Stimulated activated CD8-positive, alpha-beta memory T cell treated with anti-CD3 and anti-CD28 coated beads, Interleukin-2, amount 100 ng/mL, for 1 hour (primary cell): ENCODE measurements at places on chromosomes 4 and X.

GRCh38 chr4:17811078-17811603 lies 362 bp downstream of the NCAPG start:
- DNase-seq, result no peak

DNA sequence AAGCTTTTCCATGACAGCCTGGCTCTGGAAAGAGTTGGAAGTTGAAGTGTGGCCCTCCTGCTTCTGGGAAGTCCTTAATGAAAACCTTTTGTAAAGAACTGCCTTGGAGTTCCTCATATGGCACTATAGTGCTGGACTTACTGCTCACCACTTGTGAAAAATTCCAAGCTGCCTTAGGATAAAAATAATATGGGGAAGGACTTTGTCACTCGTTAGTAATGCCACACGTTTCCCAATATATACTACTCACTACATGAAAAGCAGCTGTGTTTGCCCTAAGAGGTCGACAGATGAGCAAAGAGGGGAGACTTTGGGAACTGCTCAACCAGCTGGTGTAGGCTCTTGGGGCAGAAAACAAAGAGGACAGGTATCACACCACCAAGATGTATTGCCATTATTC lies 11.7 kb downstream of the OPHN1 start:
- DNase-seq, result no peak

DNA sequence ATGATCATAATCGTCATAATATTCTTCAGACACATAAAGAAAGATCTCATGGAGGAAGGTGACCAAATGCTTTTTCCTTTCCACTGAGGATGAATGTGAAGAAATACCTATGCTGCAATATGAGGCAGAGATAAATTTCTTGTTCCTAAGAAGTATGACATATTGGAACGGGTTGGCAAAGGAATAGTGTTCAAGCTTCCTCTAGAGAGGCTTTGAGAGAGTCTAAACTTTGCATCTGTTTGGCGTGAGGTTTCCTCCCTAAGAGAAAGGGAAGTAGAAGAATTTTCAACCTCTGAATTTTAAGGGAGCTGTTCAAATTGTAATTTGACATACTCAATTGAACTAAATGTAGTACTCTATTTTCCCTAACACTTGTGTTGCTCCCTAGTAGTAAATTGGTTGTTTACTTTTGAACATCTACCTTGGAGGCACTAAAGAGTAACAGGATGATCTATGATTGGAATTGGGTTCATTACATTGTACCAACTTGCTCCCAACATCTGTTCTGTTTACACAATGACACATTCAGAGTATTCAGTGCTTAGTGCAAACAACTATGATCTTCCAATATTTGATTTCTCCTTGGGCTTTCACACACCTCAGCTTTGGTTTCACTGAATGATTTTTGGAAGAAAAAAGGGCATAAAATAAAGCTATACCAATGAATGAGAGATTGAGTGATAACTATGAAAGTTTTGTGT lies 122.0 kb downstream of the CORIN start:
- no peak for DNase-seq

GRCh38 chr4:91118597-91118996 lies 991.4 kb downstream of the CCSER1 start:
- no peak for DNase-seq

DNA sequence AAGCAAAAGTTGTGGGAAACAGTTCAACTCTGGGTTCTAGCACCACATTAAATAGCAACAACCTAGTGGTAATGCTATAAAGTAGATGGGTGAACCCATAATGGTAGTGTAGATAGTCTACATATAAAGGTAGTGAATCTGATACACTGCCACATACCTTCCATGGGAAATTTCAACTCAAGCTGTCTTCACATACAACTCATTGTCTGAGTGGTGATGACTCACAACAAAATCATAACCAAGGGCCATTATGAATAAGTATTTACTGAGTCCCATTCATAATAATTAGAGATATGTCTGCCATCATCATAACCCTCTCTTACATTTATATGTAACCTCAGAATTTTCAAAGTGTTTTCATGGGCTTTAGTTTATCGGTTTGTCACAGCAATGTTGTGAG lies 34.8 kb downstream of the EGF start:
- DNase-seq, result no peak

- no peak for DNase-seq
Observed at GRCh38 chrX:149825424-149825823, 43.7 kb downstream of the MAGEA9 start.

DNA sequence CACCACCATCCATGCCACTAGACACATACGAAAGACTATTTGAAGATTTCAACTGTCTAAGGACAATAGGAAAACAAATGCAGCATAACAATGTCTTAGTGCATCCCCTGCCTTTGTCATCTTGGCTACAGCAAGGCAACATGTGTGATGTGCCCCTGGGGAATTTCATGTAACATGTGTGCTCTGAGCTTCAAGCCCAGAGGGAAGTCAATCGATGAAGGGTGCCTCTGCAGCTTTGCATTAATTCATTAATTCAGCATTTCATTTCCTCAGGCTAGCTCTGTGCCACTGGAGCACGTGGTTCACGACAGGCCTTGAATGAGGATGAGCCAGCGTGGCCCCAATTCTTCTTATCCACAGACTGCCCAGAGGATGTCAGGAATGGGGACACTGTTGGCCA lies 253.9 kb upstream of the GPC4 start:
- no peak for DNase-seq

DNA sequence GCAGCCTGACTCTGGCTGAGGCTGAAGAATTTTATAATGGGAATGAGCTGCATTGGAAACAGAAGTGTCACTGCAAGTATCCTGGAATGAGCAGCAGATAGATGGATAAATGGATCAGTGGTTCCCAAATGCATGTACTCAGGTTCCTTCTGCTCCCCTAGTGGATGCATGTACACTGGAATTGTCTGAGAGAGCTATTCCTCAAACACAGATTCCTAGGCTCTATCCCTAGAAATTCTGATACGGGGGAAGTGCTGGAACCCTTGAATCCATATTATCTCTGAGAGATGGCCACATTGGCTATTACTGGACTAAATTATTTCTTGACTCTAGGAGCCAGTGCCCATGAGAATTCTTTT lies 64.8 kb downstream of the TMEM131L start:
- DNase-seq, result no peak

- DNase-seq, result no peak
Observed at GRCh38 chr4:41429280-41429669, 108.7 kb upstream of the LIMCH1 start.

GRCh38 chrX:134727363-134727762 lies 69.1 kb upstream of the PLAC1 start:
- no peak for DNase-seq

DNA sequence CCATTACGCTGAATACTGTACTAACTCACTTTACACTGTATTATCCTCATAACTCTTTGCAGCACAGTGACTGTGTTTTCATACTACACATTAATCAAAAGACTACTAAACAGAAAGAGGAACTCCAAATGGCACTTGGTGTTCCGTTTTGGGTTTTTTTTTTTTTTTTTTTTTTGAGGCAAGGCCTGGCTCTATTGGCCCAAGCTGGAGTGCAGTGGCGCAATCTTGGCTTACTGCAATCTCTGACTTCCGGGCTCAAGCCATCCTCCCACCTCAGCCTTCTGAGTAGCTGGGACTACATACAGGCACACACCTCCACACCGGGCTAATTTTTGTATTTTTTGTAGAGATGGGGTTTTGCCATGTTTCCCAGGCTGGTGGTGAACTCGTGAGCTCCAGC lies 10.7 kb downstream of the KLHL8 start:
- DNase-seq, result no peak

DNA sequence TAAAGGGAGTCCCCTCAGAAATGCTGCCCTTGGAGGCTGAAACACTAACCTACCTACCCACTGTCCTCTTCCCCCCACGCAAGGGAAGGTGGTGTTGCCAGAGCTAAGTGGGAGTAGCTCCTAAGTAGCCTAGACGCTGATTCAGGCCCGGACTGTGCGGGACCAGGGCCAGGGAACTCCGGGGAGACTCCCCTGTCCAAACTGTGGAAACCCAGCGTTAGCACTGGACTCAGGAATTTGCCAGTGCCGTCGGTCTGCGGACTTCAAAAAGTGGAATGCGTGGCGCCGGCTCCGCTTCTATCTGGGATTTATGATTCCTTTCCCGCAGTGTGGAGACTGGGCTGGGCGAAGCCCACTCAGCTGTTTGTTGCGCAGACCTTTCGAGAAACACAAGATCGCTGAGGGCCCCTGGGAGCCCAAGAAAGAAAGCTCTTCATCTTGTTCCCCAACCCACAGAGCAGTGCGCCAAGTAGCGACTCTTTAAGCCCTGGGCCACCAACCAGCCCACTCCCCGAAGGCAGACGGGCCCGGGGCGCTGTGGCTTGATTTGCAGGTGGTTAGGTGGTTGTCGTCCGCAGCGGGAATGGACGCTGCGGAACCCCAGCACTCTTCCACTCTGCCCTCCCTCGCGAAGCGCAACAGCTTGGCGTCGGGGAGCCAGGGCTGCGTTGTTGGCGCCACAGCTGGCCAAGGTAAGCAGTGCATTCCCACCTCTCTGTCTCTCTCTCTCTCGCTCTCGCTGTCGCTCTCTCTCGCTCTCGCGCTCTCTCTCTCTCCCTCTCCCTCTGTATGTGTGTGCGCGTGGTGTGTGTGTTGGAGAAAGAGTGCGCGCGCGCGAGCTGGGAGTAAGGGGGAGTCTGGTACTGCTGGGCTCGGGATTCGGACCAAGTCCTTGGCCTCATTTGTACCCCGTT lies 2.0 kb downstream of the TMEM255A start:
- peak; percentile 37 for DNase-seq

DNA sequence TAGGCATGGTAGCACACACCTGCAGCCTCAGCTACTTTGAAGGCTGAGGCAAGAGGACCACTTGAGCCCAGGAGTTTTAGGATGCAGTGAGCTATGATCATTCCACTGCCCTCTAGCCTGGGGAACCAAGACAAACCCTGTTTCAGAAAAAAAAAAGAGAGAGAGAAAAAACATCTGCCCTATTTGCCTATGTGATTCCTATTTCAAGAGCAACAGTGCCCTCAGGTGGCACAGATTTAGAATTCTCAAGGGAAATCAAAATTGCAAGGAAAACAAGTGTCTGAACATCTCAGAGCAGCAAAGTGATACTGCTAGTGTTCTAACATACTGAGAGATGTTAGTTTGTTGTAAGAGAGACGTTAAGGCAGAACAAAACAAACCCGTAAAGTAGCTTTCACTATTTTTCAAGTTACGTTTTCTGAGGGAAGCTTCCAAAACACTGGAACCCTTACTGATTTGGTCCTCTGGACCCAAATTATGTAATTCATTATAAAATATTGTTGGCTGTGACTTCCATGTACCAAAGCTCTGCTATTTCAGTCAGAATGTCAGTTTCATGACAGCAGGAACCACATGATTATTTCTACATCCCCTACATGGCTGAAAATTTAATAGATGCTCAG lies 7.9 kb downstream of the BDH2 start:
- no peak for DNase-seq

- DNase-seq, result no peak
Observed at GRCh38 chr4:74038086-74038424, 434 bp downstream of the CXCL3 start.

DNA sequence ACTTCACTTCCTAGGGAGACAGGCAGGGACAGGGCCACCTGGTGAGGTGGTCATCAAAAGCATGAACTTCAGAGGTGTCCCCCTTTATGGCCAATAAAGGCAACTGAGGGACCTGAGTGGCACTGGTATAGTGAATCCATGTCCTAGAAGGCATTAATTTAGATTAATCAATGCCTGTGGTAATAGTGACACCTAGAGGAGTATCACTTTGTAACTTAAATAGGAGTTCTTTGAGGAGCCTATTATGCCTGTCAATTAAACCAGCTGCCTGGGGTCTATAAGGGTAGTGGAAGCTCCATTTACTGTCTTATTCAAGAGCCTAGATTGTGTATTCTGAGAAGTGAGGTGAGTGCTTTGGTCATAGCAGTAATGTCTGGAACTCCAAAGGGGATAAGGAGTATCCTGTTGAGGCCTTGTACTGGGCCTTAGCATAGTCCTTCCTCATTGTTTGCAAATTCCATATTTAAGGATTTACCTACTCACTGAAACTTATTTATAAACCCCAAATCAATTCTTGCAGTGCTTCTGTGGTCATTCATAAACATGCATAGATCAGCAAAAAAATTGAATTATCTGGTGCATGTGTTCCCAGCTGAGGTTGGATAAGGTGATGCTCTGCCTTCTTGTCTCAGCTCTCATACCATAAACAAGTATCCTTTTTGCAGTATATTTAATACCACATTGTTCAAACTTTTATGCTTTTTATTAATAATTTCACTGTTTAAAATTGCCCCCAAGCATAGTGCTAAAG lies 213.8 kb upstream of the RADX start:
- DNase-seq, result no peak

DNA sequence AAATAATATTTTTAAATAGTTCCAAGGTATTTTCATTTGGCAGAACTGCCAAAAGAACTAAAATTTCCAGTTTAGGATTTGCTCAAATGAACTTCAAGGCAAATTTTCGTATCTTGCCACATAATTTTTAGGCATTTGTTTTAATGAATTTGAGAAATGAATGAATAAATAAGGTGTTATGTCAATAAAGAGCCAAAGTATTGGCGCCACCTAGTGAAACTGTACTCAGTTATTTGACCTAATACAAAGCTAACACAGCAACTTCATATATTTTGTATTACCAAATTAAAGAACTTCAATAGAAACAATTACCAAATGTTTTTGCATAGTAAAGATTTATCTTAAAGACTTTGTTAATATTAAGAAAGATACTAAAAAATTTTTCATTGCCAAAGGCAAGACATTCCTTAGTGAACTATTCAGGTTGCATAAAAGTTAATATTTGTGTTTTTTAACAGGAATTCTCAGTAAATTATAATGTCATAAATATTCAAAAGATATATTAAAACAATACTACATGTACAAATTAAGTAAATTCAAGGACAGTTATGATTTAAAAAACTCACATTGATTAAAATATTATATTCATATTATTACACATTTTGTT lies 50.3 kb downstream of the STPG2 start:
- no peak for DNase-seq

GRCh38 chr4:2647403-2648158 lies 108.6 kb downstream of the TNIP2 start:
- DNase-seq, result no peak

GRCh38 chr4:79223993-79224776 lies 101.7 kb downstream of the NAA11 start:
- no peak for DNase-seq

DNA sequence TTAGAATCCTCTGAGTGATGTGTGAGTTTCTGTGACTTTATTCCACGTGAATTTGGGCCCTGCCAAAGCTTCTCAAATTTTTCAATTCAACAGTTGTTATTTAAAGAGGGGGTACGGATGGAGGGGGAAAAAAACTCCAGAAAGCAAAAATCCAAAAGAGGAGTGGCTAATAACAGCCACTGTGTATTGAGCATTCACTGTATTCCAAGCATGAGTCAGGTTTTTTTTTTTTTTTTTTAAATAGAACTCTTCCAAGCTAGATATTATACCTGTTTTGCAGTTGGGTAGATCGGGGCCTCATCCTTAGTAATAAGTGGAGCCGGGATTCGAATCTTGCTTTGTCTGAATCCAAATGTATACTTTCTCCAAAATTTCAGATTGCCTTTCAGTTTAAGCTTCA lies 6.4 kb upstream of the RHOH start:
- DNase-seq, result no peak

- no peak for DNase-seq
Observed at GRCh38 chr4:137474711-137475301, 57.5 kb downstream of the PCDH18 start.
